Right cardiac atrium (tissue), 5 donors: ENCODE measurements at places on chromosomes 16 and 17.

- DNase-seq: no peak
Observed at GRCh38 chr16:63967966-63968365, 1153.9 kb downstream of the CDH11 start.

DNA sequence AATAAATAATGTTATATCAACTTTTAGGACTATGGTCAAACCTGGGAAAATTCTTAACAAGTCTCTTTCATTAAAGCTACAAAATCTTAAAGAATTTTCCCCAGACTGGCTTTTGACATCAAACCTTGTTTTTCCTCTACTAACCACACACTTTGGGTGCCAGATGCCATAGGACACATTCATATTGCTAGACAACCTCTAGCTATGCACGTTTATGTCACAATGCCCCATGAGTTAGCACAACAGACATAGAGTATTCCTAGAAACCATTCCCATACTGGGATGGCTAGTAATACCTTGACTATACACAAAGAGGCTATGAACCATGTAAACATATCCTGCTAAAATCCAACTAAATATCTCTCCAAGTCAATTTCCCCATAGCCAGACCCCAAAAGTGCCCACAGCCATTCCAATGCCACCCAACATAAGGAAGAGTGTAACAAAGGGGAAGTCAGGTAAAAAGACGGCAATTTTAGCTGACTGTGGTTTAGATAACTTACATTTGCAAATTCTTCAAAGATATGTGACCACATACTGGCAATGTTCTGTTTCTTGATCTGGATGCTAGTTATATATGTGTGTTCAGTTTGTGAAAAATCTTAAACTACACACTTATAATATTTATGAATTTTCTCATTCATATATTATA lies 23.4 kb downstream of the SMURF2 start:
- no peak for DNase-seq

DNA sequence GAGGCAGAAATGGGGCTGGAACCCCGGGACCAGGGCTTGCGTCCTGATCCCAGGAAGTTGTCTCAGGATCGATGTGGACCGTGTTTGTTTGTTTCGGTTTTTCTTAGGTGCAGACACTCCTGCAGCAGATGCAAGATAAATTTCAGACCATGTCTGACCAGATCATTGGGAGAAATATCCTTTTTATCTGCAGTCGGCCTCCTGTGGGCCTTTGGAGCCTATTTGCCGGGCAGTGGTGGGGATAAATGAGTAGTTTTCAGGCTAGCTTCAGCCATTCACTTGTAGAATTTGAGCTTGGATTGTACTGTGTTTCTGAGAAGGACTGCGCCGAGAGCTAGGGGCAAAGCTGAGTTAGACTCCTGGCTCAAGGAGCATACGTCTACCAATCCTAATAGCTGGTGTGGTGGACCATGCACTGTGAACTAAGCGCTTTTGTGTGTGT lies 816 bp downstream of the HSBP1 start:
- no peak for DNase-seq

GRCh38 chr16:27222249-27223225 lies 19.2 kb downstream of the KDM8 start:
- peak; percentile 83 for DNase-seq

DNA sequence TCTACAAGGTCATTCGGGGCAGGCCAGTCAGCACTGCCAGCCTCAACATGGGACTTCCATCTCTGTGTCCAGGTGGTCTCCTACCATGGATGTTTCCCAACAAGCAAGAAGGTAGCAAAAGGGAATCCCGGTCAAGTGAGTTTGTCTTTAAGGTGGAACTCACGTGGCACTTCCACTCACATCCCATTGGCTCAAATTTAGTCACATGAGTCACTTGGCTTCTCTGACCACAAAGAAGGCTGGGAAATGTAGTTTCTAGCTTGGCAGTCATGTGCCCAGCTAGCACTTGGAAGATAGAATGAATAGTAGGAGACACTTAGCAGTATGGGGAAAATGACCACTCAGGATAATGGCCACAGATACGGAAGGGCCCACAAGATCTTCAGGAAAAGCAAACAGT lies 106.6 kb downstream of the AIPL1 start:
- no peak for DNase-seq

- no peak for DNase-seq
Observed at GRCh38 chr16:68349838-68350410, 39.1 kb downstream of the PRMT7 start.

GRCh38 chr16:86112178-86112577 lies 213.2 kb downstream of the IRF8 start:
- DNase-seq: no peak

DNA sequence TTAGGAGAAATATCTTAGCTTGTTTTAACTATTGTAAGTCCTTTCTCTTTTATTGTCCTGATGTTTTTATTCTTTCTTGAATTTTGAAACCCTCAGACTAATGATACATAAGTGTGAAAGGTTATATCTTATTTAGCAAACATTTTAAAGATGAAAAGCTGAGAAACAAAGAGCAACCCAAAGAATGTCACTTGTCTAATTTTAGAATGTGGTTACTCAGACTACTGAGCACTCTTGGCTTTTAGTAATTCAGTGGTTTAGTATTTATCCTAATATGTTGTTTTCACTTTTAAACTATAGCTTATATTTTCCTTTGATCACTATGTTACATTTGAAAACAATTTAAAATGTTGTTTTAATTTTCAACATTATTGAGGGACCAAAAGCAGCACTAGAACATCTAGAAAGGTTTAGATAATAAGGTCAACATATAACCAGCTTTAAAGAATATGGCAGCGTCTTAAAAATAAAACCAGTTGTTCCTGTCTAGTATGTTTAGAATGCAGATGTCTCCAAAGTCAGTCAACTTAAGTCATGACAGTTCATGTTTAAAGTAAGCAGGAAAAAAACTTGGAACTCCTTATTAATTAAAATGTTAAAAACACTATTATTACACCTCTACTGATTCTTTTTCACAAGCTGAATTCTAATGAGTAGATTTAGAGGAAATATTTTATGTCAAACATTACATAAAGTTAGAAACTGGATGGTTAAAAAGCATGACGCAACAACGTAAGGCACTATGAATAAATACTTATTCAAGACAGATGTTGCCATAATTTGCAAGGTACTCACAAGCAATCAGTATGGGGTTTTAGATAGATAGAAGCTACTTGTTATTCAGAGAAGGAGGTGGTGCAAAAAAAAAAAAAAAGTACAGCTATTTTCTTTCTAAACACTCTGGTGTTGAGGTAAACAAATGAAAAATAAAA lies 2.4 kb downstream of the MBTD1 start:
- DNase-seq: no peak

- DNase-seq: no peak
Observed at GRCh38 chr17:73960469-73960868, 243.0 kb upstream of the RPL38 start.
